ENCODE measurements at places on chromosomes 5 and 9. TPM values are rescaled to one million over a fixed set of nuclear protein-coding genes. Genes with fewer than 3 reads are reported as not detected.

Gene CCDC152
- 0.78 TPM for total RNA-seq

Gene LCN1
- not detected for total RNA-seq

Gene WNK2
- total RNA-seq: 0.35 TPM

Gene NDFIP1
- 68.1 TPM for total RNA-seq

- no peak for DNase-seq
Observed at GRCh38 chr5:158017469-158017868, 158.5 kb upstream of the CLINT1 start.

GRCh38 chr5:50702615-50703366 lies 36.4 kb downstream of the PARP8 start:
- DNase-seq: no peak

DNA sequence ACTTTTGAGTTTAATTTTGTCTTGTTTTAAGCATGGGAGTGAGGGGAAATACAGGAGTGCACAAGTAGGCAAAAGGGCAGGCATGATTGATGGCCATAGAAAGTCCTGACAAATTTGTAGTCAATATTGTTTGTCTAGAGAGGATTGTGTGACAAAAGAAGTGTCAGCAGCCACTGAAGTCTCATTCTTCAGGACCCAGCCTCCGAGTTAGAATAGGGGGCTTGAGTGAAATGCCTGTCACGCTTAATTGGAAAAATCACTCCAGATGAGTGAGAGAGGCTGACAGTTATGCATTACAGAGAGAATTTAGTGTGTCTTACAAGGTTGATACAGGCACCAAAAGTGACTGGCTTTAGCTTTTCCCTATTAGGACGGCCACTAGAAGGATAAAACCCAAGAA lies 81.9 kb upstream of the RPS23 start:
- no peak for DNase-seq

- DNase-seq: no peak
Observed at GRCh38 chr5:150618163-150618562, 22.3 kb upstream of the SYNPO start.

GRCh38 chr5:97919719-97920118 lies 736.7 kb upstream of the RIOK2 start:
- DNase-seq: no peak

DNA sequence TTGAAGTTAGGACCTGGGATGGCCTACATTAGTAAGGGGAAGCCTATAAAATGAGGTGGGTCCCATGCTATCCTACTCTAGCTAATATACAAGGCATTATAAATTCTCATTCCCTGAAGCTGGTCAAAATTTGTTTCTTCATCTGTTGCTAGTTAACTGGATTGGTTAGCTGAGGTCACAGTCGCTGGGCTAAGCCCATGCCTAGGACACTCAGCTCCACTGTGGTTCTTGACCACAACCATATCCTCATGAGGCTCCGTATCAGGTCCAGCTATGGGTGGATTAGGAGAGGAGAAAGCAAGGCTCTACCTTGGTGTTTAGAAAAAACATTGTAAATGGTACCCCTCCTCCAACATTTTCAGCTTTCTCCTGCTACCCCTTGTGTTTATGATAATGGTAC lies 52.8 kb upstream of the RAI14 start:
- DNase-seq: no peak
